ENCODE measurements at places on chromosomes 3 and 15.
A peak's percentile ranks its signal among the peaks of the same experiment; 100 is the strongest.

DNA sequence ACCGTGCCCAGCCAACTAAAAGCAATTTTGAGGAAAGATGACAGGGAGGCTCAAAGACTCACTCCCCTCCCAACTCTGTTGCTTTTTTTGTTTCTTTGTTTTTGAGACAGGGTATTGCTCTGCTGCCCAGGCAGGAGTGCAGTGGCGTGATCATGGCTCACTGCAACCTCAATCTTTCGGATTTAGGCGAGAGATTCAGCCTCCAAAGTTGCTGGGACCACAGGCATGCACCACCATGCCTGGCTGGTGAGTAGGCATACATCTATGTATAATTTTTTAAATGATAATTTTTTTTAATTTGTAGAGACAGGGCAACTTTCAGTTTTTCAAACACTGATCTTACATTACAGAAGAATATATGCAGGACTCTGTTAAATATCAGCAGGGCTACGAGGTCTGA is 15.8 kb upstream of the THUMPD3 start:
- DNase-seq, result no peak

- no peak for DNase-seq
These were observed 16.1 kb upstream of the GYG1 start for GRCh38 chr3:148975248-148975647.

DNA sequence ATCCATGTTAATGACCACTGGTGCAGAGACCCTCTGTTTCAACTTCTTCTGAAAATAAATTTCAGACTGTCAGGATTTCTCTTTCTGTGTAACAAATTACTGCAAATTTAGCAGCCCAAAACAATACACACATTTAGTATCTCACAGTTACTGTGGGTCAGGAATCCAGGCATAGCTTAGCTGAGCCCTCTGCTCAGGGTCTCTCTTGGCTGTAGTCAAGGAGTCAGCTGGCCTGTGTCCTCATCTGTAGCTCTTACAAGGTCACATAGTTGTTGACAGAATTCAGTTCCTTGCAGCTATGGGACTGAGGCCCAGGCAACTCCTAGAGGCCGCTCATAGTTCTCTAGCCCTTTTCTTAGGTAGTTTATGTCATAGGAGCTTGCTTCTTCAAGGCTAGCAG is 51.9 kb downstream of the NKIRAS1 start:
- DNase-seq, result no peak

DNA sequence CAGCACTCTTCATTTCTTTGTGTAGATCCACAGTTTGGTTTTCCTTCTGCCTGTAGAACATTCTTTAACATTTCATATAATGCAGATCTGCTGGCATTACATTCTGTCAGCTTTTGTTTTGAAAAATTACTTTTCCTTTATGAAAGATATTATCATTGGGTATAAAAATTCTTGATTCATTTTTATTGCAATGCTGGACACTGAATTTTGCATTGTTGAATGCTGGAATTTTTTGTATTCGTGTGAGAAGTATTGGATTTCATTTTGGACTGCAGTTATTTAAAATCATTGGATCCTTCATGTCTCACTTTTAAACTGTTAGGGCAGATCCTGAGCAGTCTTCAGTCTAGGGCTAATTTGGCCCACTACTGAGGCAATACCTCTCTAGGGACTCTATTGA is 67.1 kb downstream of the SNRK start:
- no peak for DNase-seq

DNA sequence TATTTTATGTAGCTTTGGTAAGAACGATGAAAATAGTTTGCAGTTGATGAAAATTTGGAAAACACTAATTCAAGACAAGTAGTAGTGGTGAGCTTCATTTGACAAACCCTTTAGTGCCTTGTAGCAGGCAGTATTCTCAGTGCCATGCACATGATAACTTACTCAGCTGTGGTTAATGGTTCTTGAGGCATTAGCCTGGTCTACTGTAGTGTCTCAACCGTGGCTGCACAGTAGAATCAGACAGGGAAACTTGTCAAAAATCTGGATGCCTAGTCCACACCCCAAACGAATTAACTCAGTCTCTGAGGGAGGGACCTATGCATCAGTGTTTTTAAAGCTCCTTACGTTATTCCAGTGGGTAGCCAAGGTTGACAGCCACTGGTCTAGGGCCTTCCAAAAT is 45.4 kb downstream of the PSMD6 start:
- DNase-seq, result peak; percentile 21

GRCh38 chr15:63526401-63526800 is 22.0 kb downstream of the USP3 start:
- DNase-seq, result no peak

GRCh38 chr3:23418026-23418425 is 214.9 kb downstream of the UBE2E2 start:
- DNase-seq, result no peak

- DNase-seq, result no peak
These were observed 24.8 kb downstream of the EAF1 start for GRCh38 chr3:15452156-15452555.

DNA sequence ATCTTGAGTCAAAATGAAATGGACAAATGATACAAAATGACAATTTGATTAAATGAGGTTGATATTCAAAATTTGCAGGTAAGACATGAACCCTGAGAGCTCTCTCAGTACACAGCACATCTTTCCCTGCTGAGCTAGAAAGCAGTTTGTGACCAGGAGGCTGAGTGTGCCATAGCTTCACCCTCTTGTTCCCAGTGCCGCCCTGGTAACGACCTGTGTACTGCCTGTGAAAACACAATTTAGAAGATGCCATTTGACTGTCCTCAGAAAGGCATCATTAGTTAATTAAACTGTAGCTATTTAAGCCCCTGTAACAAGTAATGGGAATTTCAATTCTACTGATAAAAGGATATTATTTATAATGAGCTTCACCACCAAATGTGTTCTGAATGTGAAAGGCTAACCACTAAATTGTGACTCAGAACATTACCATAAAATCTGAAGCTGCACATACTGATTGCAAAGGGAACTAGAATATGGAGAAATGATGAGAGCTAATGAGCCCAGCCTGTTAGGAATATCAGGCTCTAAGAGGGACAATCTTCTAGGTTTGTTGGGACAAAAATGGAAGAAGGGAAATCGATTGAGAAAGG is 212.9 kb upstream of the ARPP21 start:
- DNase-seq, result no peak

GRCh38 chr3:188051801-188052168 is 102.2 kb upstream of the LPP start:
- peak; percentile 77 for DNase-seq

- no peak for DNase-seq
These were observed 57.0 kb upstream of the MCTP2 start for GRCh38 chr15:94174399-94174802.

- DNase-seq, result no peak
These were observed 699.8 kb upstream of the GBE1 start for GRCh38 chr3:82461049-82461889.

- DNase-seq, result no peak
These were observed 81.3 kb upstream of the RNF7 start for GRCh38 chr3:141656771-141657170.

- DNase-seq, result no peak
These were observed 117.8 kb upstream of the MNS1 start for GRCh38 chr15:56582785-56583184.

DNA sequence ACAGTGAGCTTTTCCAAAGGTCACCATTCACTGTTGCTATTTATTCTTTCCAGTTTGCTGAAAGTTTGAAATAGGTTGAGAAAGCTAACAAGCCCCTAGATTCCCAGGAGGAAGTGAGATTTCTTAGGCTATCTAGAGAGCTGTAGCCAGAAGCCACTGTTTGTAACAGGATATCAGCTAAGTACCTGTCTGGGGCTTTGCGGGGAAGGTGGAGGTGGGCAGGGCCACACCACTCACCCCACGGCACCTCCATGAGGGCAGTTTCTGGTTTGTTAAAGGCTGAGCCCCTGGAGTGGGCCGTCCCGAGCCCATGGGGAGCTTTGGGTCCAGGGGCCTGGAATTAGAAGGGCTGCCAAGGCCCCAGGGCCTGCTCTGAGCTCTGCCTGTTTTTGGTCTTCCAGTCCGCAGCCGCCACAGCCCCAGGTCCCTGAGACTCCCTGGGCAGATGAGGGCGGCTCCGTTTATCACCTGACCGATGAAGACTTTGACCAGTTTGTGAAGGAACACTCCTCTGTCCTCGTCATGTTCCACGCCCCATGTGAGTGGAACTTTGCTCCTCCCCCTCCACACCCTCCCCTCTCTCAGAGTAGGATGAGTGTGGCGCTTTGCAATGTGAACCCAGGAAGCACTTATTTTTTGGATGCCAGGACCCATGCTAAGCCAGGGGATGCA is 63.4 kb downstream of the PDIA5 start:
- no peak for DNase-seq

GRCh38 chr15:91891101-91891500 is 37.6 kb downstream of the SLCO3A1 start:
- no peak for DNase-seq

GRCh38 chr15:65631503-65631902 is 9.8 kb downstream of the SLC24A1 start:
- no peak for DNase-seq

GRCh38 chr15:43483297-43484128 is 9.4 kb downstream of the TP53BP1 start:
- DNase-seq, result peak; percentile 2

- DNase-seq, result no peak
These were observed 63.5 kb upstream of the ETV5 start for GRCh38 chr3:186172353-186172752.

DNA sequence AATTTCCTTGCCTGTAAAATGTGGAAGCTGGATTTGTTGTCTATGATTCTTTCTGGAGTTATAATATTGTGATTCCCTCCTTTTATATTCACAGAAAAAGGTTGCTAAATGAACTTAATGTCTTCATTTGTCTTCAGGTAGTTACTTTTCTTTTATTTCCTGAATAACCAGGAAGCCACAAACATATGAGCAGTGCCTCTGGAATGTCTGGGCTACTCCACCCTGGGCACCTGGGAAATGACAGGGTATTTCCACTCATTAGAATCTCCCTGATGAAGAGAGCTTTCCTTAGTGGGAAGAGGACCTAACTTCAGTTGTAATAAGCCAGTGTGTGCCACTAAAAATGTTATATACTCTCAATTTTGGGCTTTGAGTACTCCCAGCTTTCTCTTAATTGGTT is 3.8 kb upstream of the SLMAP start:
- no peak for DNase-seq

DNA sequence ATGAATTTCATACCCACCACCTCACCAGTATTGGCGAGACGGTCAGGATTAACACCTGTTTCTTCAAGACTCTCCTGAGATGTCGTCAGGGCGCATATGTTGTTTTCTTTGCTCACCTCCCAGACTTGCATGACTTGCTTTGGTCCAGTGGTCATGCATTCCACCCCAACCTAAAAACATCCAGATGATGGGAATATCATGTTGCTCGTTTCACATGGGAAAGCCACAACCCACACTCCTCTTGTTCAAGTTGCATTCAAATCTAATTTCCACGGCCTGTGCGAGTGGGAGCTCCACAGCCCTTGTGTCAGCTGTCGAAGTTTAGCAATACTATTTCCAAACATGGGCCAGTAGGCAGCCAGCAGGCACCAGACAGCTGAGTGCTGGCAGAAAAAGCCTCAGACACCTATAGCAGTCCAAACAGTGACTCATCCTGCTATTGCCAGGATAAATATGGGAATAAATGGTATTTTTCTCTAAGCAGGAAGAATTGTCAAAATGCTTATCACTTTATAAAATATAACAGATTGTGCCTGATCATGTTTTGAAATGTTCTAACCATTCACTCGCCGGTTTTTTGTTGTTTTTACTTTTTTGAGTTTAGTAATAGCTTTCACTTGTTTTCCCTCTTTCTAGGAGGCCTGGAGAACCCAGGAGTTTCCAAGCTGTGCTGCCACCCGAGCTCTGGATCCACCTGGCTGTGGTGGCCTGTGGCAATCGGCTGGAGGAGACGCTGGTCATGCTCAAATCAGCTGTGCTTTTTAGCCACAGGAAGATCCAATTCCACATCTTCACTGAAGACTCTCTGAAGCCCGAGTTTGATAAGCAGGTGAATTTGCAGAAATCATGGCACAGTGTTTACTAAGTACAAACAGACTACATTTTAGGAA is 20.1 kb downstream of the GXYLT2 start:
- DNase-seq, result no peak

- DNase-seq, result no peak
These were observed 3.3 kb upstream of the CNTN3 start for GRCh38 chr3:74617776-74618175.

DNA sequence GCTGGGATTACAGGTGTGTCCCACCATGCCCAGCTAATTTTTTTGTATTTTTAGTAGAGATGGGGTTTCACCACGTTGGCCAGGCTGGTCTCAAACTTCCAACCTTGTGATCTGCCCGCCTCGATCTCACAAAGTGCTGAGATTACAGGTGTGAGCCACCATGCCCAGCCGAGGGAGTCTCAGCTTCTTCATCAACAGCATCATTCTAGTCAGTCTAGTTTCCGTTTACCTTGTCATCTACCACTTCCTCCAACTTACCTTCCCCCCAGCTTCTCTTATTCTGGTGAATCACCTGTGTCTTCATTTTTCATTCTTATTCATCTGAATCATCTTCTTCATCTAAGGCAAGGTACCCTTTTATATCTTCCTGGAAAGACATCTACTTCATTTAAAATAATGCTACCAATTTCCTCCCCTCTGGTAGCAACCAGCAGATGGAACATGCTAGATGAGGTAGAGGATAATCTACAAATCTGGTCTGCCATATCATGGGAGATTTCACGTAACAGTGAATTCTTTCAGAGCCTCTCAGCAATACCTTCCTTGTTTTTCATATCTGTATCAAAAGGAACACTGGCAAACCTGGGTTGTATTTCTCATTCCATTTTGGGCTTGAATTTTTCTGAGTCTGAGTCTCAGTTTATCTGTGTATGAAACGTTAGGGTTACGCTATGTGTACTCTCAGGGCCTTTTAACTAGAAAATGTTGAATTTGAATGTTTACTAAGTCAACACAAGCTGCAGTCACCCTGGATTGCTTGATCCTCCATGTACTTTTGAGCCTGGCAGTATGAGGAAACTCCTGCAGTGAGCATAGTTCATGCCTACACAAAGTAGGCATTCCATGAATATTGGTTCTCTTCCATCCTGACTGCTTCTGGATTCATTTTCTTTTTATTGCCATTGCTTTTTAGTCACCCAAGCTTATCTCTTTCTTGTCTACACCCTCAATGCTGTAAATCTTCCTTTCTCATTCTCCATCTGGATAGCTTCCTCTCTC is 16.8 kb downstream of the LPP start:
- DNase-seq, result no peak

DNA sequence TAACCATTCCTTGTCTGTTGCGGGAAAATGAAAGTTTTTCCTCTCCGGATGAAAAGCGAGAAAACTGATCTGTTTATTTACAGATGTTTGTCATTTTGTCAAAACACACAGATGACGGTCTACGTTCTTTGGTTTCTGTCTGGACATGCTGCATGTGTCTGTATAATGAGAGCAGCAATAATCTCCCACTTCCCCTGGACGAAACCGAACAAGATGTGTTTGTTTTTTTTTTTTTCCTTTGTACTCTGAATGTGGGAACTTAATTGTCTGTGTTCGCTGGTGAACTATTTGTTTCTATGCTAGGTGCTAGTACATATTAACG is 33.6 kb downstream of the PTPRG start:
- no peak for DNase-seq

GRCh38 chr3:13537909-13538296 is 11.0 kb upstream of the FBLN2 start:
- no peak for DNase-seq

Measured in kidney (tissue), 22 donors.